Mesothelial cell of epicardium (in vitro differentiated cells): ENCODE measurements at places on chromosomes 5 and 9.

DNA sequence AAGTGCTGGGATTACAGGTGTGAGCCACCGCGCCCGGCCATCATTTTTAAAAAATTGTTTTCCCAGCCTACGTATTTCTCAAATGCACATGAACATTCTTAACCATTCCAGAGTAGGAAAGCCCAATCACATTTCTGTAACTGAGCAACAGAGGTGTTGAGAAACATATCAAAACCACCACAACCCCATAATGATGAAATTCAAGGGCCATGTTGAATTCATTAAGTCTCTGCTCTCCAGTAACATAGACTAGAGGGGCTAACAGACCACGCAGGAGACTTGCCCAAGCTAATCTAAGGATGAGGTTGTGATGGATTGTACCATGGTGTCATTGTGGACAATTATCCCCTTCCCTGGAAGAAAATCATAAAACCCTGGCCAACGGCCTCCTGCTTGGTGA, 52.9 kb downstream of the MYO10 start:
- no peak for DNase-seq

GRCh38 chr9:113519426-113520108, 56.0 kb downstream of the RGS3 start:
- no peak for DNase-seq

GRCh38 chr5:132251220-132251725, 6.2 kb upstream of the PDLIM4 start:
- no peak for DNase-seq

DNA sequence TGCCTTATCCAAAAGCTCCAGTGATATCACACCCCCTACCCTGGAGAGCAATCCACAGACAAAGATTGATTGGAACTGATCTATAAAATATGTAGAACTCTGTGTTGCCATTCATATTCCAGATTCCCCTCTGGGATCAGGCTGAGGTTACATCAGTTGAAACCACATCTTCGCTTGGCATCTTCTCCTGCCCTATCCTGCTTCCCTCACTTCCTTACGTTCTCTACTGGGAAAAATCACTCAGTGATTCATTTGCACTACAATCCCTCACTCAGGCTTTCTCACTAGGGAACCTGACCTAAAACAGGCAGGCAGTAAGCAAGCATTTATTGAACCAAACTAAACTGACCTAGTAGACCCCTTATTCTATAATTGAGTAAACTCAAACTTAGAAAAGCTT, 111.7 kb downstream of the ESM1 start:
- no peak for DNase-seq
